ENCODE measurements at places on chromosomes 3 and 15.

DNA sequence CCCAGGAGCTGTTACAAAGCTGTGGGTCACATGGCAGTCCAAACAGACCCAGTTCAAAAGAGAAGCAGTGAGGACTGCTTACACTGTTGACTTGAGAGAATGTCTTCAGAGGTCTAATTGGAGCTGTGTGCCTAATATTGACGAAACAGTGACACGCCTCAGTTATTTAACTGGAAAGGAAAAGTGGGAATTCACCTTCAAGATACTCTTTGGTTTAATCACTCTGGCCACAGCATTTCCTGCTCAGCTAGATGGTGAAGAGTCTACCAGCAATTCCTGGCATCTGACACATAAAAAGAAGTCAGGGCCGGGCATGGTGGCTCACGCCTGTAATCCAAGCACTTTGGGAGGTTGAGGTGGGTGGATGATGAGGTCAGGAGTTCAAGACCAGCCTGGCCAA, 326.4 kb downstream of the SV2B start:
- DNase-seq: no peak

DNA sequence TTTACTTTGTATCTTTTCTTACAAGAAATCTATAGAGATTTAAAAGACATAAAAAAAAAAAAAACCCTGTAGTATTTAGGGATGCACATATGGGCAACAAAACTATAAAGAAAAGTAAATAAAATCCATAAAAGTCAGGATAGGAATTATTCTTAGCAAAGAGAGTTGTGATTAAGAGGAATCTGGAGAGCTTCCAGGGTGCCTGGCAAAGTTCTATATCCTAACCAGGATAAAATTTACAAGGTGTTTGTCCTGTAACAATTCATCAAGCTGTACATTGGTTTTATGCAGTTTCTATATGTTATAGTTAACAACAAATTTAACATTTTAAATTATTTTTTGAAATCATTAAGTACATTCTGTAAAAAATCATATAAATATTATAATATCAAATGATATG, 7.9 kb downstream of the SECISBP2L start:
- DNase-seq: no peak

- DNase-seq: no peak
Measured at GRCh38 chr3:14513566-14514322, 26.4 kb downstream of the GRIP2 start.

DNA sequence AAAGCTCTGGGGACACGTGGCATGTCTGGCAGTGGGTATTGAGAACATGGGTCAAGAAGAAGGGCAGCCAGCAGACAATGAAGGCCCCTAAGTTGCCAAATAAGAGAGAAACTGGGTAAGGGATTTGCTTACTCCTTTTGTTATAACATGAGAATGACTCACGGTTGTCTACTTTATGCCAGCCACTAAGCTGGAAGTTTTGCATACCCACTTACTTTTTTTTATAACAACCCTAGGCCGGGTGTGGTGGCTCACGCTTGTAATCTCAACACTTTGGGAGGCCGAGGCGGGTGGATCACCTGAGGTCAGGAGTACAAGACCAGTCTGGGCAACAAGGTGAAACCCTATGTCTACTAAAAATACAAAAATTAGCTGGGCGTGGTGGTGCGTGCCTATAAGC, 50.0 kb downstream of the DRD3 start:
- no peak for DNase-seq
